ENCODE measurements at places on chromosomes 2 and 18. TPM values are rescaled to one million over a fixed set of nuclear protein-coding genes. Genes with fewer than 3 reads are reported as not detected.

GRCh38 chr2:239300871-239301735 lies 99.7 kb downstream of the HDAC4 start:
- DNase-seq, result no peak
- no peak overlapping the region for H3K4me3 ChIP-seq
- no peaks in the 10 kb centered on the region for H3K27me3 ChIP-seq

DNA sequence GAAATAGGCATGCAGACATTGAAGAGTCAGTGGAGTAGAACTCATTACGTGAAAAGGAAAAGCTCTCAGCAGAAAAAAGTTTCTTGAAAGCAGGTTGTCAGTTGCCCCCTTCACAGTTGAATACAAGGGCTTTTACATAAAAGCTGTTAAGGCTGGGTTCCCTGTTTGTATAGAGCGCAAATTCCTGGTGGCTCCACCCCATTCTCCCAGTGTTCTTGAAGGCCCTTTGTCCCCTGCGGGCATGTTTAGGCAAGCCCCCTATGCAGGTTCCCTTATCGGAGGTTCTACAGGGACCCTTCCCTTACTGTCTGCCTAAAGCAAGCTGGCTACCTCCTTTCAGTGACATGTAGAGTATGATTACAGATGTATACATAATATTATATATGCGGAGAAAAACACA lies 497.2 kb upstream of the SYT4 start:
- H3K27me3 ChIP-seq, result no peaks in the 10 kb centered on the region
- no peak overlapping the region for H3K4me3 ChIP-seq
- no peaks in the 10 kb centered on the region for H3K4me1 ChIP-seq
- DNase-seq, result no peak

DNA sequence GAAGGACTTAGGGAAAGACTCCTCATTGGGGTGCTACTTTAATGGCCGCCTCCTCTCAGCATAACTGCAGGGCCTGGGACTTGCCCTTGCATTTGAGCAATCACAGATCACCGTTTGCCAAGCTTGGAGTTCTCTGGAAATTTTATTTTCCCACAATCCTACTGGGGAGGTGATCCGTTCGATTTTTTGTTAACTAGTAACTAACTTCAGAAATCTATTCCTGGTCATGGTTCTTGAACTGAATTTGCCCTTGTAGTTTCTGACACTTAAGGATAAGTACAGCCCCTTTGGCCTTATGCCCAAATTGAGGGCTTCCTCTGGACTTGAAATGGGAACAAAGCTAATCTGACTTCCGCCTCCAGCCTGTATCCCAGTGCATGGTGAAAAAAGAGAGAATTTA lies 60.5 kb upstream of the ST3GAL5 start:
- H3K27me3 ChIP-seq, result no peaks in the 10 kb centered on the region
- DNase-seq, result no peak
- H3K4me3 ChIP-seq, result no peak overlapping the region
- H3K4me1 ChIP-seq, result peaks cover 8% of the 10 kb centered on the region
- H3K27ac ChIP-seq, result no peak overlapping the region
- no peaks in the 10 kb centered on the region for H3K36me3 ChIP-seq

The SOWAHC gene
- total RNA-seq, result 16.8 TPM

The AKAIN1 gene
- total RNA-seq, result not detected
